Endothelial cell (in vitro differentiated cells): ENCODE measurements at places on chromosomes 12 and 14. TPM values are rescaled to one million over a fixed set of nuclear protein-coding genes. Genes with fewer than 3 reads are reported as not detected.

The GUCY2C gene
- total RNA-seq, result 0.36 TPM

The DBX2 gene
- total RNA-seq, result not detected

The OR5AU1 gene
- total RNA-seq, result not detected

The SLC5A8 gene
- not detected for total RNA-seq

DNA sequence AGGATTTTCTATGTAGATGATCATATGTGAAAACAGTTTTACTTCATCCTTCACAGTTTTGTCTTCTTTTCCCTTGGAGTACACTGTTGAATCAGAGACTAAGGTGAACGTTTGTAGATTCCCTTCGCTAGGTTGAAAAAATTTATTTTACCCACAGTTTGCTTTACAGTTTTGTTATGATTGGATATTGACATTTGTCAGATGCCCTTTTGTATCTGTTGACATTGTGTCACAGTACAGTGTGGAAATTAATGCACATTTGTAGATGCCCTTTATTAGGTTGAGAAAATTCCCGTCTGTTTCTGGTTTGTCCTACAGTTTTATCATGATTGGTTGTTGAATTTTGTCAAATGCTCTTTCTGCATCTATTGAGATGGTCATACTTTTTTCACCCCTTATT, 13.3 kb downstream of the G2E3 start:
- DNase-seq, result no peak

DNA sequence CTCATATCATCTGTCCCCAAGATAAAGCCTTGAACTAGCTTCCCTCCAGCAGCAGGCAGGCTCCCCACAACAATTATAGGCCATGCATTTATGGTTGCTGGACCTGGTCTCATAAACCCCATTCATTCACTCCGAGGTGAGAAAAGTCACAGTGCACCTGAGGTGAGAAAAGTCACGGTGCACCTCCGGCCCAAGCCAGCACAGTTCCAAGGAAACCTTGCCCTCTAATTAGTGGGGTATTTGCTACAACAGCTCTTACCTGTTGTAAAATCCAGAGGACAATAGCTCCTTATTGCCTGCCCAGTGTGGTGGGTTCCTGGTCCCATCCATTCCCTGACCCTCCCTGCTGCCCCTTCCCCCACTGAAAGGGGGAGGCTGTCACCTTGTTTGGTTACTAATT, 65.6 kb downstream of the FBXL14 start:
- no peak for DNase-seq

GRCh38 chr14:56002876-56003625, 115.2 kb upstream of the PELI2 start:
- DNase-seq, result no peak

- no peak for DNase-seq
These were observed 255.3 kb downstream of the AEBP2 start for GRCh38 chr12:19694627-19695026.

GRCh38 chr12:56267443-56268071, 815 bp downstream of the COQ10A start:
- no peak for DNase-seq

GRCh38 chr12:124293286-124294003, 1.4 kb upstream of the RFLNA start:
- no peak for DNase-seq

DNA sequence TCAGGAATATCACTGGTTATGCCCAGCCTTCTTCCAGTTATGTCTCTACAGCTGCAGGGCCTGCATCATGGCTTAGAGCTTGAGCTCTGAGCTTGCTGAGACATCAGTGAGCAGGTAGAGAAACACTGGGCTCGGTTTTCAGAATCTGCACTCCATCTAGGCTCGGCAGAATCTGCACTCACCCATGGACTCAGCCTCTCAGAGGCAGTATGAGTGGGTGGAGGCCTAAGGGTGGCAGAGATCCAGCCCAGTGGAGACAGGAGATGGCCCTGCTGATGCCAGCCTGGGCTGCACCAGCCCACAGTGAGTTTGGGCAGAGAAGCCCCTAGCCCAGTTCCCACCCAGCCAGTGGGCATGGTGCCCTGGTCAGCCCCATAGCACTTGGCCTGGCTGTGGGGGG, 12.8 kb downstream of the KRT80 start:
- no peak for DNase-seq

The LHX5 gene
- total RNA-seq, result not detected

DNA sequence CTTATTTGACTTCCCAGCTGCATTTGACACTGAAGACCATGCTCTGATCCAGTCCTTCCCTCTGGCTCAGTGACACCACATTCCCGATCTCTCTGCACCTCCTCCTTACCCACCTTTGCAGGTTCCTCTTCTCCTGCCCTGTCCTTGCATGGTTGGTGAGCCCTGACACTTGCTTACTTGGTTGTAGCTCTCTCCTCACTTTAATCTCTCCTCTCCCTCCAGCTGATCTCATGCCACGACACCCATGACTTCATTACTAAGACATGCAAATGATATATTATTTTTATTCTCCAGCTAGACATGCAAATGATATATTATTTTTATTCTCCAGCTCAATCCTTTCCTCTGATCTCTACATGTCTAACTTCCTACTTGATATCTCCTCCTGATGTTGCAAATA, at the start of gene SERPINA9:
SERPINA9 (minus strand) TSS at position 175 of the 400 bp plus-strand sequence. CDS start 6,357 bp downstream, outside the sequence.
- DNase-seq, result no peak

GRCh38 chr12:113552760-113553159, 81.1 kb upstream of the LHX5 start:
- no peak for DNase-seq

- DNase-seq, result no peak
These were observed 22.7 kb downstream of the LRTM2 start for GRCh38 chr12:1842905-1843640.

The CPNE6 gene
- total RNA-seq, result not detected

DNA sequence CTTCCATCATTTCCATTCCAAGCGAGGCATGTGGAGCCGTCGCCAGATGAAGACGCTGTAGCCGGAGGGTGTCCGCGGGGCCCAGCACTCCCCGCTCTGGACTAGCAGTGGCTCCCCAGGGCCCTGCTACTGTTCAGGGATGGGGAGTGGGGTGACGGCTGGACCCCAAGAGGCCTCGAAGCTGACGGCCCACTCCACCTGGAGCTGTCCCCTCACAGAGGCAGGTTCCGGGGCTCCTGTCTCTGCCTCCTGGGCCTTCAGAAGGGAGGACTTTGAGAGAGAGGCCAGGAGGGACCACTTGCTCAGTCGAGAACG, 101.6 kb downstream of the B4GALNT3 start:
- no peak for DNase-seq

GRCh38 chr14:64235652-64236640, 58.2 kb downstream of the ESR2 start:
- no peak for DNase-seq

The BMAL2 gene
- 7.9 TPM for total RNA-seq

- no peak for DNase-seq
These were observed 49.2 kb downstream of the FBXL14 start for GRCh38 chr12:1544996-1545700.

DNA sequence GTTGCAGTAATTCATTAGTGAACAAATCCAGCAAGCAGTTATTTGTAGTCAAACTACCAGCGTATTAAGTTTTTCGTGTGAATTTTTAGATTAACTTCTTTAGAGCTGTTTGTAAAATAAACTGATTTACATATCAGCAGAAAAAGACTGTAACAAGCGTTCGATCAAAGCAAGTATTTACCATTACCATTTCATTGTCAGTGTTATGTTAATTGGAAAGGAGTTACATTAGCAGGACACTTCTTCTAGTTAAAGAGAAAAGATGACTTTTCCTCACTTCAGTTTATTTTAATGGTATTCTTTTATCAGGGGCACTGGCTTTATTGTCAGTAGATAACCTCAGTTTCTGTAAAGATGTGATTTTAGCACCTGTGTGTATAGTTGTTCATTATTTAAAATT, 151.1 kb upstream of the AEBP2 start:
- DNase-seq, result no peak

The GPD1 gene
- total RNA-seq, result not detected

GRCh38 chr14:58540749-58541632, 96.8 kb upstream of the DACT1 start:
- no peak for DNase-seq

GRCh38 chr12:93807354-93807753, 130.2 kb downstream of the CRADD start:
- DNase-seq, result no peak

DNA sequence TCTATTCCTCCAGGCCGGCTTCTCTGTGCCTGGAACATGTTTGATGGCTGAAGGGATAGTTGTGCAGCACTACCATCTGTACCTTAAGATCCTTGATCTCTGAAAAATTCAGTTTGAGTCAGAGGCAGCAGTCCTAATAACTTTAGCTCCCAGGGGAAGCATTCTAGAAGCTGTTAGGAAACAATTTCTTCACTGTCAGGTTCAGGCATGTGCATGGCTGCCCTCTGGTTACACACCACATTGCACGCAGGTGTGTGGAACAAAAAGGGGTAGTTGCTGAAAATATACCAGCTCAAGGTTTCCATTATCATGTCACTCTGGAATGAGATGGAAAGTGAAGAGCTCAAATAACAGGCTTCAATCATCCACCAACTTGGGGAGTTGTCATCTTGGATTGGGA, 80.1 kb downstream of the CHST11 start:
- DNase-seq, result no peak

DNA sequence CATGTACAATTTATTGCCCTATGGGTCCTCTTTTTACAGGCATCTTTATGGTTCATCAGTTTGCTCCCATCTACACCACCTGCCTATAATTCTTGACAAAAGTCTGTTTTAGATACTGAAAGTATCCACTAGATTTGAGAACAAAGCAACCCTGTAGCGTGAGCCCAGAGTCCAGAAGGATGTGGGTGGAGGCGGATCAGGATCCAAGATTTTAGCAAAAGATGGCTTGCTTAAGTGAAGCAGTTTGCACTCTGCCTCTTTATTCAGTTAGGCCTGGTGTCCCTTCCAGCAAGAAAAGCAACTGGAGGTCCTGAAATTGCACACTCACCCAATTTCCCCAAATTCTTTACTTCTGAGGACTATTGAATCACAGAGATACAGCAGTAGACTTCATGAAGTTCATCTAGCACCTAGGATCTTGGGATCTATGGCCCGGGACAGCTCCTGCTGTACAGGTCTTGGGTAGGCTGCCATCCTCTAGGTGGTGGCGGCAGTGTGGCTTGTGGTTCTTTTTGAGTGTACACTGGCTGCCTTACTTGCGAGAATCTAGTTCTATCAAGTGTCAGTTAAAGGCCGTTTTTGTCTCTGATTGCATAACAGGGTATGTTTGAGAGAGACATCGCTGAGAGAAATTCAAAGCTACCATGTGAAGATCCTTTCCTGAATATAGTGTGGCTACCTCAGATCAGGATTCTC, 873.2 kb downstream of the NRXN3 start:
- no peak for DNase-seq

DNA sequence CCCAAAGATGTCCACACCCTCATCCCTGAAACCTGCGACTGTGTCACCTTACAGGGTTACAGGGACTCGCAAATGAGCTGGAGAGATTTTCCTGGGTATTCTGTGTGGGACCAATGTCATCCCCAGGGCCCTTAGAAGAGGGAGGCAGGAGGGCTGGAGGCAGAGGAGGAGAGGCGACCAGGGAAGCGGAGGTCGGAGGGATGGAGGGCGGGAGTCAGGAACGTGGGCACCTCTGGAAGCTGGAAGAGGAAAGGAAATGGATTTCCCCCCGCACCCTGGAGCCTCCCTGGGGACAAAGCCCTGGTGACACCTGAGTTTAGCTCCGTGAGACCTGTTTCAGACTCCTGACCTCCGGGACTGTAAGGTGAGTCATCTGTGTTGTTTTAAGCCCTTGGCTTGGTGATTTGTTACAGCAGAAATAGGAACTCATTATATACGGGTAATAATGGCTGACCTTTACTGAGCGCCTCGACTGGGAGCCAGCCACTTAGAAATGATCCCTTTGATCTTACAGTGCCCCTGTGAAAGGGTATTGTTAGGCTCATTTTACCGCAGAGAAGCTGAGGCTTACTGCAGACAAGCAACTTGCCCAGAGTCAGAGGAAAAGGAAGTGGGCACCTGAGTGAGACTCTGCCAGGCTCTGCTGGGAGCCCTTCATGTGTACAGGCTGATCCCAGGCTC, 29.3 kb upstream of the FZD10 start:
- no peak for DNase-seq

DNA sequence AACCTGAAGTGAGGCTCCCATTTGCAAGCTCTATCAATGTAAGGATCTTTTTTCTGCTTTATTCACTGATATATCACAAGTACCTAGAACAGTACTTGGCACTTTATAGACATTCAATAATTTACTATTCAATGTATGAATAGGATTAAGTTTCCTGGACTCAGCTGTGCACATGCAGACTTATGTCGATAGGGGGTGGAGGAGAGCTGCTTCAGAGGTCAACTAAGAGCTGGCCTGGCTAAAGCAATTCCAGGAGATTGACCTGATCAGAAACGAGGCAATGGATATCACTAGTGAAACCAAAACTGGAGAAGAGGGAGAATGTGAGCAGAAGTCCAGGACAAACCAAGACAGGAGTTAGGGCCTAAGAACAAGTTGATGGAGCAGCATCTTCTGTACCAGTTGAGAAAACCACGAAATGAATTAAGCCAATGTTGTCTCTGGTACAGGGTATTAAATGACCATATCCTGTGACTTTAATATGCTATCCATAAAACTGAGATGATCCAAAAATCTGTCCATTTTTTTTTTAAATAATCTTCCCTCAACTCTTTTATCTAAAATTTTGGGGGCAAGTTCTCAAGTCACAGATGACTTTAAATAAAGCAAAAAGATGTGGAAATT, 169.2 kb downstream of the PIK3C2G start:
- peak; percentile 69 for DNase-seq

The OR10P1 gene
- total RNA-seq, result not detected

The KRT82 gene
- total RNA-seq, result not detected

DNA sequence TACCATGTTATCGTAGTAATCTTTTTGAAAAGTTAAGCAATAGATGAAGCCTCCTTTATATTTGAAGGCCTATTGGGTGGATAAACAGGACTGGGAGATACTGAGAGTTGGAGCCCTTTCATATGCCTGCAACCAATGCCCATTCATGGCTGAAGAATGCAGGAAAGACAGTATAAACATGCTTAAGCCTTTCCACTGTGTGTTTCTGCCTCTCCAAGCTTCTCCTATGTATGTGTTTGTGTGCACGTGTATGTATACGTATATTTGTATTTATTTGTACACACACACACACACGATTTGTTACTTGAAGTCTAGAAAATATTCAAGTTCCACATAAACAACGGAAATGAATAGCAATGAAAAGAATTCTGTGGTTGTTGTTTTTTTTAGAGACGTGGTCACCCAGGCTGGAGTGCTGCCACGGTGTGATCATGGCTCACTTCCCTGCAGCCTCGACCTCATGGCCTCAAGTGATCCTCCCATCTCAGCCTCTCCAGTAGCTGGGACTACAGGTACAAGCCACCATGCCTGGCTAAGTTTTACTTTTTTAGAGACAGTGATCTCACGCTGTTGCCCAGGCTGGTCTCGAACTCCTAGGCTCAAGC, 1453.5 kb downstream of the AACS start:
- no peak for DNase-seq
